CD8-positive, alpha-beta memory T cell (primary cell): ENCODE measurements at places on chromosomes 11 and 22. TPM values are rescaled to one million over a fixed set of nuclear protein-coding genes. Genes with fewer than 3 reads are reported as not detected.

- H3K27me3 ChIP-seq, result no peaks in the 10 kb centered on the region
- H3K36me3 ChIP-seq, result no peaks in the 10 kb centered on the region
- no peak overlapping the region for H3K4me3 ChIP-seq
- no peak for DNase-seq
Measured at GRCh38 chr11:28099715-28100114, 8.2 kb downstream of the KIF18A start.

GRCh38 chr22:33658775-33659174 is 261.5 kb downstream of the LARGE1 start:
- H3K4me3 ChIP-seq, result no peak overlapping the region
- H3K4me1 ChIP-seq, result no peaks in the 10 kb centered on the region
- H3K27me3 ChIP-seq, result no peaks in the 10 kb centered on the region
- no peaks in the 10 kb centered on the region for H3K36me3 ChIP-seq

DNA sequence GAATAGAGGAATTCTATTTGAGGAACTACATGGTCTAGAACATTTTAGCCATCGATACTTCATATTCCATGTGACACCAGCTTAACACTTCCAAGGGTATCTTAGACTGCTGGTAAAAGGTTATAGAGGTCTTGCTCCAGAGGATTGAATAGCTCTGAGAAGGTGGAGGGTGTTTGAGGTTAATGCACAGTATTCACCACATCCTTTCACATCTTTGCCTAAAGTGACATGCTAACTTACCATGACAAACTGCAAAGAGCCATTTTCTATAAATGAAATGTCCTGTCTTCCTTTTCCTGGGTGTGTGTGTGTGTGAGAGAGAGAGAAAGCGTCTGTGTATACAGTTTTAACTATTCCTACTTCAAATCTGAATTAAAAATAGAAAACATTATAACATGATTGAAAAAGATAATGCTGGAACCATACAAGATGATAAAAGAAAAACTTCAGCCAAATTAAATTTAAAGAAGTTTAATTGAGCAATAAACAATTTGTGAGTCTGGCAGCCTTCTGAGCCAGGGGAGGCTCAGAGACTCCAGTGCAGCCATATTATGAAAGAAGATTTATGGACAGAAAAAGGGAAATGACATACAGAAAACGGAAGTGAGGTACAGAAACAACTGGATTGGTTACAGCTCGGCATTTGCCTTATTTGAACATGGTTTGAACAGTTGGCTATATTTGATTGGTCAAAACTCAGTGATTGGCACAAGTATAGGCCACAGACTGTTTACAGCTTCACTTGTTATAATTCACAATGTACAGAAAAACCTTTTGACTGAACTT is 320.9 kb upstream of the CCDC179 start:
- H3K27me3 ChIP-seq, result no peaks in the 10 kb centered on the region
- DNase-seq, result no peak
- H3K36me3 ChIP-seq, result no peaks in the 10 kb centered on the region
- no peaks in the 10 kb centered on the region for H3K4me1 ChIP-seq
- no peak overlapping the region for H3K27ac ChIP-seq
- no peak overlapping the region for H3K4me3 ChIP-seq

GRCh38 chr11:46724088-46724487 is 5.1 kb downstream of the F2 start:
- DNase-seq, result no peak
- no peaks in the 10 kb centered on the region for H3K27me3 ChIP-seq
- H3K36me3 ChIP-seq, result no peaks in the 10 kb centered on the region
- no peaks in the 10 kb centered on the region for H3K4me1 ChIP-seq

DNA sequence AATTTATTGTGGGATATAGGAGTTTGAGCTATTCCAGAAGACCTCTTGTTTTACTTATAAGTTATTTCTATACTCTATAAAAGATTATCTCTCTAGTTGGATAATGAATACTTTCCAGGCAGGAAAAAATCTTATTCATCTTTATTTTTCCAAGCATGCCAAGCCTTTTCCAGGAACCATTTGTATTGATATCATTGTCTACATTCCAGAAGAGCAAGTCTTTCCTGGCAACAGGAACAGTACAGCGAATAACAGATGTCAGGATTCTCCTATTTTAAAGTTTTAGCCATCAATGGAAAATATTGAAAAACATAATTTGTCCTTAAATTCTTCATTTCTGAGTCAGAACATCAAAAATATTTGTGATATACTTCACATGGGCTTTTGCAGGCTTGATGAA is 5.2 kb upstream of the NXPE1 start:
- no peak overlapping the region for H3K27ac ChIP-seq
- H3K4me3 ChIP-seq, result no peak overlapping the region
- H3K36me3 ChIP-seq, result no peaks in the 10 kb centered on the region
- H3K4me1 ChIP-seq, result no peaks in the 10 kb centered on the region
- no peaks in the 10 kb centered on the region for H3K27me3 ChIP-seq

GRCh38 chr11:130156108-130157022 is 3.2 kb upstream of the ST14 start:
- peaks cover 6% of the 10 kb centered on the region for H3K27me3 ChIP-seq
- H3K4me1 ChIP-seq, result no peaks in the 10 kb centered on the region
- DNase-seq, result no peak
- no peak overlapping the region for H3K4me3 ChIP-seq

DNA sequence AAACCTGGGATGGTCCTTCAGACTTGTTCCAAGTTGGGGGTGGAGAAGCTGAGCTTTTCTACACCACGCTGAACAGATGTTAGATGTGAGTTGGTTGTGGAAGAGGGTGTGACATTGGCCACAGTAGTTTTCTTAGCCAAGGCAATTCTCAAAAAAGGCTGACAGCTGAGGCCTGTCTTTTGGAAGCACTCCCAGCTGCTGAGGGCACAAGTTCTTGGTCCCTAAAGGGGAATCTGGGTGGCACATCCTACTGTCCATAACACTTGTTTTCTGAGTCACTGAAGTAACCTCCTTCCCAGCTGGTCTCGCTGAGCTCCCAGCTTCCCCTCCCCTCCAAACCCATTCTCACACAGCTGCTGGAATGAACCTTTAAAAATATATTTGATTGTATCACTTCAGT is 375.7 kb upstream of the KIRREL3 start:
- no peak for DNase-seq
- no peaks in the 10 kb centered on the region for H3K36me3 ChIP-seq
- no peak overlapping the region for H3K27ac ChIP-seq

GRCh38 chr22:46583571-46583970 is 36.6 kb upstream of the GRAMD4 start:
- H3K4me3 ChIP-seq, result no peak overlapping the region
- no peaks in the 10 kb centered on the region for H3K27me3 ChIP-seq
- H3K27ac ChIP-seq, result no peak overlapping the region
- H3K4me1 ChIP-seq, result peaks cover 26% of the 10 kb centered on the region
- no peak for DNase-seq
- no peaks in the 10 kb centered on the region for H3K36me3 ChIP-seq

DNA sequence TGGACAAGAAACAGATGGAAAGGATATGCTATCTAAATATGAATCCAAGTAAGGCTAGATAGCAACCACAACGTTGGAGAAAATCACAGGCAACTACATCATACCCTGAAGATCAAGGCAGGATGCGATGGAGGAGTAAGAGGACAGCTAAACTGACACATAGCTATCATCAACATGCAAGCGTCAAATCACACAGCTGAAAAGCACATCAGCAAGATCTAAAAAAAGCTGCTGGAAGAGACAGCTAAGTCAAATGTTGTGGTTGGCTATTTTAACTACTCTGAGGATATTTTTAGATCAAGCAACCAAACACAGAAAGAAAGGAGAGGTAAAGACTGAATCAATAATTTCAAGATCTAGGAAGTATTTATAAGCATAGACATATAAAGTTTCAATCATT is 466.9 kb downstream of the BRD1 start:
- no peak overlapping the region for H3K27ac ChIP-seq
- H3K4me3 ChIP-seq, result no peak overlapping the region
- DNase-seq, result no peak
- no peaks in the 10 kb centered on the region for H3K36me3 ChIP-seq

GRCh38 chr11:133038850-133039249 is 493.5 kb downstream of the OPCML start:
- H3K27me3 ChIP-seq, result no peaks in the 10 kb centered on the region
- no peaks in the 10 kb centered on the region for H3K36me3 ChIP-seq
- no peaks in the 10 kb centered on the region for H3K4me1 ChIP-seq
- no peak overlapping the region for H3K27ac ChIP-seq

DNA sequence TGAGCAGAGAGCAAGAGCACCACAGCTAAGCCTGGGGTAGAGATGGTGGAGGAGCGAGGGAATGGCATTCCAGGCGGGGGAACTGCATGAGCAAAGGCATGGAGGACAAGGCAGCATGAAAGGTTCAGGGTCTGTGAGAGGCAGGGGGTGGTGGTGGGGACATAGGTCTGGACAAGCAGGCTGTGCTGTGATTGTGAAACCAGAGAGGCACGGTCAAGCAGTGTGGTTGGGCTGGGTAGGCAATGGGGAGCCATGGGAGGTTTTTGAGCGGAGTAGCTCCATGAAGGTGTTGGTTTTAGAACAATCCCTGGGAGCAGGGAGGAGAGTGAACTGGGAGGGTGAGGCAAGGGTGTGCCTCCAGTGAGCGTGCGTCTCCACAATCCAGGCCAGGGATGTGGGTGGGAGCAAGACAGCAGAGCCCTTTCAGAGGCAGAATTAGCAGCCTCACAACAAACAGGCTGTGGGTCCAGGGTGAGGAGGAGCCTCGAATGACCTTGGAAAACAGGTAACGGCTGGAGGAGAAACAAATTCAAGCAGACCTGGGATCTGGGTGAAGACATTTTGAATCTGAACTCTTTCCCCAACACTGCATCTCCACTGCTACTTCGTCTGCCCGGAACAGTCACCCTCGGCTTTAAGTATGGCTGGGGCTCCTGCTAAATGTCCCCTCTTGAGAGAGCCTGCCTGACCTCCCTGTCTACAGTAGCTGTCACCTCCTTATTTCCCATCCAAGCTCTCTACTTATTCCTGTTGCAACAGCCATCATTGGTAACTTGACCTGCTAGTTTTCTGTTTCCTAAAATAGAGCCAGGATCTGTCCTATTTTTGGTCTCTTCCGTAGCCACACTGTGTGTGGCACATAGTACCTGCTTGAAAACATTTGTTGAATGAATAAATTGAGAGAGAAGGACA is 27.0 kb upstream of the TSPAN18 start:
- DNase-seq, result no peak
- no peaks in the 10 kb centered on the region for H3K36me3 ChIP-seq
- no peaks in the 10 kb centered on the region for H3K4me1 ChIP-seq
- no peak overlapping the region for H3K27ac ChIP-seq
- H3K4me3 ChIP-seq, result no peak overlapping the region

GRCh38 chr22:48501231-48501750 is 1326.4 kb downstream of the BRD1 start:
- no peaks in the 10 kb centered on the region for H3K4me1 ChIP-seq
- H3K27me3 ChIP-seq, result no peaks in the 10 kb centered on the region
- DNase-seq, result no peak

GRCh38 chr22:31263896-31264640 is 28.2 kb downstream of the PIK3IP1 start:
- no peak overlapping the region for H3K4me3 ChIP-seq
- peaks cover 24% of the 10 kb centered on the region for H3K36me3 ChIP-seq
- DNase-seq, result no peak
- no peak overlapping the region for H3K27ac ChIP-seq

DNA sequence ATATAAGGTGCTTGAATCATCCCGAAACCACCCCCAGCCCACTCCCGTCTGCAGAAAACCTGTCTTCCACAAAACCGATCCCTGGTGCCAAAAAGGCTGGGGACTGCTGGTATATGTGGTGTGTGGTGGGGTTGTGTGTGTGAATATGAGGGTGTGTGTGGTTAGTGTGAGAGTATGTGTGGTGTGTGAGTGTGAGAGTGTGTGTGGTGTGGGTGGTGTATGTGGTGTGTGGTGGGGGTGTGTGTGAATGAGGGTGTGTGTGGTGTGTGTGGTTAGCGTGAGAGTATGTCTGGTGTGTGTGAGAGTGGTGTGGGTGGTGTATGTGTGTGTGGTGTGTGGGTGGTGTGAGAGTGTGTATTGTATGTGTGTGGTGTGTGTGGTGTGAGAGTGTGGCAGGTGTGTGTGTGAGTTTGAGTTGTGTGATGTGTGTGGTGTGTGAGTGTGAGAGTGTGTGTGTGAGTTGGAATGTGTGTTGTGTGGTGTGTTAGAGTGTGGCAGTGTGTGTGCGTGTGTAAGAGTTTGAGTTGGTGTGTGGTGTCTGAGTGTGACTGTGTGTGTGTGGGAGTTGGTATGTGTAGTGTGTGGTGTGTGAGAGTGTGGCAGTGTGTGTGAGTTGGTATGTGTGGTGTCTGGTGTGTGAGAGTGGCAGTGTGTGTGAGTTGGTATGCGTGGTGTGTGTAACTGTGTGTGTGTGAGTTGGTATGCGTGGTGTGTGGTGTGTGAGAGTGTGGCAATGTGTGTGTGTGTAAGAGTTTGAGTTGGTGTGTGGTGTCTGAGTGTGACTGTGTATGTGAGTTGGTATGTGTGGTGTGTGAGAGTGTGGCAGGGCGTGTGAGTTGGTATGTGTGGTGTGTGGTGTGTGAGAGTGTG is 6.5 kb downstream of the UPK3A start:
- H3K4me3 ChIP-seq, result no peak overlapping the region
- H3K27me3 ChIP-seq, result no peaks in the 10 kb centered on the region
- H3K36me3 ChIP-seq, result no peaks in the 10 kb centered on the region
- H3K27ac ChIP-seq, result no peak overlapping the region
- peaks cover 7% of the 10 kb centered on the region for H3K4me1 ChIP-seq
- no peak for DNase-seq

DNA sequence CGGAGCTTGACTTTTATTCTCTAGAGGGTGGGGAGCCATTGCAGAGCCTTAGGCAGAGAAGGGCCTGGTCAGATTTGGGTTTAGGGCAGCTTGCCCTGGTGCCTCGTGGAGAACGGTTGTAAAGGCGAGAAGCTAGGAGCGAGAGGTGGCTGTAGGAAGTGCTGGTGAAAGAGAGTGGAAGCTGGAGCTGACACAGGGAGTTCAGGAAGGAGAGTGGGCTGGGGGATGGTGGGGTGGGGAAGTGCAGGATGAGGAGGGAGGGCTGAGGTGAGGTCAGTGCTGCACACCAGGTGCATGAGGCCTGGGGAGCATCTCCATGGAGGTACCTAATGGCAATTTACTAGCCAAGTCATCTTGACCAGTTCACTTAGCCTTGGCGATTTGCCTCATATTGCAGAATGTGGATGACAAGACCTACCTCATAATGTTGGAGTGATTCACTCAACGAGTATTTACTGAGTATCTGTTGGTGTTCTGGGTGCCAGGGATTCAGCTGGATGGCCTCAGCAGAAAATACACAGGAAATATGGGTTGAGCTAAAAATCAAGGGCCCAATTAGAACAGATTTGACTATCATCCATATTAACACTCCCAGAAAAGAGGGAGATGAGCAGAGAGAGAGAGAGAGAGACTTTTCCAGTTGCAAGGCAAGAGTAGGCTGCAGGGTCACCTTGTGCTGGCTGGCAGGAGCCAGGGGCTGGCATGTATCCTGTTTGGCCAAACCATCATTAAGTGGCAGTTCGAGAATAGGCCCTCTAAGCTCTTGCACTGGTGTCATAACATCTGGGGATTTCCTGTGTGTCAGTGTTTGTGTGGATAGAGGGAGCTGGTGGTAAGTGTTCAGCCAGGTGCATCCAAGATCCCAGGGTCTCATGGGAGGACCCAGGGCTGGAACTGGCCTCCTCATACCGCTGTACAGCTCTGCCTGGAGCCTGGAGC is 44.4 kb upstream of the CLDN5 start:
- H3K27ac ChIP-seq, result no peak overlapping the region
- DNase-seq, result no peak
- H3K36me3 ChIP-seq, result no peaks in the 10 kb centered on the region
- no peaks in the 10 kb centered on the region for H3K4me1 ChIP-seq

GRCh38 chr11:118436639-118437207 is 431 bp downstream of the KMT2A start:
- peaks cover 36% of the 10 kb centered on the region for H3K4me1 ChIP-seq
- H3K36me3 ChIP-seq, result no peaks in the 10 kb centered on the region
- DNase-seq, result peak; percentile 58

OR2AG1 gene
- not detected for total RNA-seq

OR10S1 gene
- total RNA-seq, result not detected

JRKL gene
- total RNA-seq, result 10.4 TPM

TMEM25 gene
- 7.0 TPM for total RNA-seq
